NB4 (cell line): ENCODE measurements at places on chromosomes 4 and X.

GRCh38 chrX:41389311-41389888 is 55.4 kb downstream of the DDX3X start:
- DNase-seq = no peak

- DNase-seq = no peak
These were observed 30.9 kb upstream of the ELF2 start for GRCh38 chr4:139207873-139208403.

- DNase-seq = no peak
These were observed 110.0 kb downstream of the HS6ST2 start for GRCh38 chrX:132848296-132848970.

- DNase-seq = no peak
These were observed 387.3 kb upstream of the ADGRL3 start for GRCh38 chr4:60812811-60813210.
